ENCODE measurements at places on chromosomes 13 and 19. TPM values are rescaled to one million over a fixed set of nuclear protein-coding genes. Genes with fewer than 3 reads are reported as not detected.

DNA sequence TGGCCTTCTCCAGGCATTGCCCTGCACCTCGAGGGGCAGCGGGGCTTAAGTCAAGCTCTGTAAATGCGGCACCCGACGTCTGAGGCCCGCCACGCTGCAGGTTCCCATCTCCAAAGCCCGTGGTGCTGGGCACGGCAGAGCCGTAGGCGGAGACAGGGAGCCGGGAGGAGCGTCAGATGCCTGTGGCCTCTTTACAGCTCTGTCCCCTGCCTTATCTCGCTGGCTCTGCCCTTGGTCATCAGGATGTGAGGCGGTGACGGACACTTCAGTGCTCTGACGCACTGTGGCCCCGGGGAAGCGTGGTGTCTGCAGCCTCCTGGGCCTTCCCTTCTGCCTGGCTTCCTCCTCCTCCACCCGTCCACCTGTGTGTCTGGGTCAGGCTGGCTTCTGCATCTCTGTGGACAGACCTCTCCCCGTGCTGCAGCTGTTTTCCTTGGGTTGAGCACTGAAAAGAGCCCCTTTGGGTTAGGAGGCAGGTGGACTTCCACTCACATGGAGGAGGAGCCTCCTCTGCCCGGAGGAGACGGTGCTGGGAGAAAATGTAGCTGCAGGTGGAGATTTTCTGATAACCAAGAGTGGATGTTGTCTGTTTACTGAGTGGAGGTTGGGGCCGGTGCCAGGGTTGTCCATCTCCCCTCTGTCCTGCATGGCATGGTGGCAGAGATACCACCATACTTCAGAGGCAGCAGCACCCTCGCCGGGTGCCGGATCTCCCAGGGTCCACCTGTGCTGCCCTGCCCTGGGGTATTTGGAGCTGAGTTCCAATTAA lies 14.6 kb downstream of the MCF2L start:
- peak; percentile 65 for DNase-seq

GRCh38 chr13:21011378-21011777 lies 50.0 kb downstream of the LATS2 start:
- no peak for DNase-seq

- DNase-seq = no peak
Observed at GRCh38 chr13:65378943-65379519, 1851.1 kb downstream of the PCDH9 start.

GRCh38 chr13:48592688-48593049 lies 59.8 kb upstream of the RCBTB2 start:
- DNase-seq = no peak

- DNase-seq = no peak
Observed at GRCh38 chr13:25803641-25804040, 248.2 kb downstream of the SHISA2 start.

- DNase-seq = no peak
Observed at GRCh38 chr13:27918918-27919658, 712 bp upstream of the PDX1 start.

DNA sequence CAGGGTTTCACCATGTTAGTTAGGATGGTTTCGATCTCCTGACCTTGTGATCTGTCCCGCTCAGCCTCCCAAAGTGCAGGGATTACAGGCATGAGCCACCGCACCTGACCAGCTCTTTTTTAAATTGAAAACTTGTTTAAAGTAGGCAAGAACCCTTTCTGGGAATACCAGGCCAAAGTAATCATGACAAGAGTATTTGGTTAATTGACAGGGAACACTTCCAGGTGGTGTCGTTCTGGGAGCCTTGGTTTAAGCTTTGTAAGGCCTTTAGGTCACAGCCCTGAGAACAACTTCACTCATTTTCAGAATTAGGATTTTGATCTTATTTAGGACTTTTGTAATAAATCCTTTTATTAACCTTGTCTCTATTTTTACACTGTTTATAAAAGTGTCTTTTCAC lies 115.2 kb downstream of the LMO7 start:
- no peak for DNase-seq

DNA sequence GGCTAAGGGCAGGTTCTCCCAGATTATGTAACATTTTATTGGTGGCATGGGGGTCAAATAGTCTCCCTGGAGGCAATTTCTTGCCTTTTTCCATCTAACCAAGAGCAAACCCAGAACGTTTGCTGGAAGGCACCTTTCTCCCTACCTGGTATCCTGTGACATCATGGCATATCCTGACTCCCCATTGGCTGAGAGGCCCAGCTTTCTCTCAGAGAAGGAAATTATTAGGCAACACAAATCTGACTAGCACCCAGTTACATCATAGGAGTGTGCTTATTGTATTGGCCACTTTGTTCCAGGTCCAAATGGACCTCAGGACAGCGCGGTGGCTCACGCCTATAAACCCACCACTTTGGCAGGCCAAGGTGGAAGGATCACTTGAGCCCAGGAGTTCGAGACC lies 13.0 kb downstream of the NTN5 start:
- DNase-seq = no peak

- DNase-seq = no peak
Observed at GRCh38 chr13:107568181-107568580, 647.2 kb downstream of the LIG4 start.

LILRB2 gene
- polyA plus RNA-seq = not detected

SELENOV gene
- polyA plus RNA-seq = 1.3 TPM
